ENCODE measurements at places on chromosomes 3 and 15.

GRCh38 chr3:106611841-106612240 lies 743.0 kb upstream of the CBLB start:
- no peak for DNase-seq

DNA sequence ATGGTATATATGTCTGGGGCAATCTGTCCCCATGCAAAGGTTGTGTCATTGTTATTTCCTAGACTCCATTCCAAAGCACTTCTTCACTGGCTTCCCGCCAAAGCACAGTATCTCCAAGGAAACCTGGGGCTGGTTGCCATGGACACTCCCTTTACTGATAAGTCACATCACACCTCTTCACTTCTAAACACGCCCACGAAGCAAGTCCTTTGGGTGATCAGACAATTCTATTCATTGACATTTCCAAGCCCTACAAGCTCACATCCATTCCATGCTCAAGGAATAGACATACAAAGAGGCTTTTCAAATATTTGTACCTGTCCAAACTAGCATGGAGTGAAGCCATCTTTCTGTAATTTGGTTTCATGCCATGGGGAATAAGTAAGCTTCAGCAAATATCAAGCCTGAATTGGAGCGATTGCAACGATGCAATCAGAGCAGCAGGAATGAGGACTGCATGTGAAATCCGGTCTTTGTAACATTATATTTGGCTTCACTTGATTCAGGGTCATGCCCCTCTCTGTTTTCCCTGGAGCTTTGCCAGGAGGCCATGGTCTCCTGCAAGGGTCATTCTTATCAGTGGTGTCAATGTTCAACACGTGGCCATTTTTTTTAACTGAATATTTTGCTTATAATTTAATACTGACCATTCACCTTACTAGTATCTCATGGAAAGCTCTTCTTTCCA lies 201.6 kb upstream of the TMC3 start:
- DNase-seq, result no peak

GRCh38 chr3:184691397-184692231 lies 20.2 kb downstream of the MAGEF1 start:
- DNase-seq, result peak; percentile 65

GRCh38 chr3:72261566-72262564 lies 476.9 kb upstream of the PROK2 start:
- DNase-seq, result no peak

- no peak for DNase-seq
Measured at GRCh38 chr3:116579840-116580239, 129.7 kb upstream of the TUSC7 start.

GRCh38 chr3:9911863-9912262 lies 5.0 kb upstream of the IL17RC start:
- no peak for DNase-seq

GRCh38 chr3:128950223-128950938 lies 43.5 kb downstream of the CFAP92 start:
- DNase-seq, result no peak

All from MV-4-11 (cell line).